ENCODE measurements at places on chromosomes 1 and 21. TPM values are rescaled to one million over a fixed set of nuclear protein-coding genes. Genes with fewer than 3 reads are reported as not detected.

ETNK2 gene
- 3.6 TPM for total RNA-seq

TAS1R1 gene
- not detected for total RNA-seq

GRCh38 chr1:156118177-156118868 is 3.8 kb downstream of the LMNA start:
- H3K4me1 ChIP-seq: peaks cover 74% of the 10 kb centered on the region
- H3K36me3 ChIP-seq: no peaks in the 10 kb centered on the region
- H3K4me3 ChIP-seq: peak overlapping the region; percentile 93
- H3K27ac ChIP-seq: peak overlapping the region; percentile 95
- H3K27me3 ChIP-seq: no peaks in the 10 kb centered on the region
- peak; percentile 80 for DNase-seq

GRCh38 chr1:110594456-110595352 is 11.5 kb downstream of the KCNA2 start:
- no peak for DNase-seq
- no peaks in the 10 kb centered on the region for H3K27me3 ChIP-seq
- H3K36me3 ChIP-seq: no peaks in the 10 kb centered on the region
- no peak overlapping the region for H3K27ac ChIP-seq
- no peak overlapping the region for H3K4me3 ChIP-seq
